Lung (tissue), 17 donors: ENCODE measurements at places on chromosomes 12 and 14. TPM values are rescaled to one million over a fixed set of nuclear protein-coding genes. Genes with fewer than 3 reads are reported as not detected.

The PPFIA2 gene
- 1.5 TPM for total RNA-seq

GRCh38 chr12:68236421-68237059 is 10.9 kb upstream of the IL26 start:
- DNase-seq, result no peak
- H3K27me3 ChIP-seq, result no peaks in the 10 kb centered on the region
- no peaks in the 10 kb centered on the region for H3K4me1 ChIP-seq
- no peak overlapping the region for H3K27ac ChIP-seq
- H3K4me3 ChIP-seq, result no peak overlapping the region

The ZC3H10 gene
- 2.5 TPM for total RNA-seq

The JPH4 gene
- total RNA-seq, result 3.1 TPM

The ACSM4 gene
- not detected for total RNA-seq

DNA sequence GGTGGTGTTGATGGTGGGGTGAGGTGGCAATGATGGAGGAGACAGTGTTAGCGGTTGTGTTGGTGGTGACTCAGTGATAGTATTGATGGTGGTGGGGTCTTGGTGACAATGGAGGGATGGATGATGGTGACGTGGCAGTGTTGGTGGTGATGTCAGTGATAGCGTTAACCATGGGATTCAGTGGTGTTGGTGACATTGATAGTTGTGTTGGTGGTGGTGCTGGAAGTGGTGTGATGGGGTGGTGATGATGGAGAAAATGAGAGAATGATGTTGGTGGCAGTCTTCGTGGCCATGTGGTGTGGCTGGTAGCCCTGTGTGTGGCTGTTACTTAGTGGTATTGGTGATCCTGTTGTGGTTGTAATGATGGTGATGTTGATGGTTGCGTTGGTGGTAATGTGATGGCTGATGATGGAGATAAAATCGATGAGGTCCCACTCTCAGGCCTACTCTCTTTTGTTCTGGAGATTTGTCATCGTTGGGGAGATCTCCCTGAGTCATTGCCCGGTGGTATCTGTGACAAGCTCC is 2.6 kb downstream of the DTX1 start:
- no peaks in the 10 kb centered on the region for H3K36me3 ChIP-seq
- H3K27me3 ChIP-seq, result peaks cover 17% of the 10 kb centered on the region
- H3K27ac ChIP-seq, result no peak overlapping the region

The TRMT61A gene
- 15.2 TPM for total RNA-seq

GRCh38 chr12:109722721-109723094 is 9.1 kb downstream of the FAM222A start:
- H3K36me3 ChIP-seq, result no peaks in the 10 kb centered on the region
- no peak overlapping the region for H3K4me3 ChIP-seq
- no peaks in the 10 kb centered on the region for H3K4me1 ChIP-seq
- H3K27me3 ChIP-seq, result peaks cover under 1% of the 10 kb centered on the region
- DNase-seq, result no peak

The HSPB8 gene
- 34.4 TPM for total RNA-seq

GRCh38 chr12:102417055-102417454 is 63.3 kb downstream of the IGF1 start:
- no peak for DNase-seq
- H3K27ac ChIP-seq, result no peak overlapping the region
- no peaks in the 10 kb centered on the region for H3K36me3 ChIP-seq
- H3K4me3 ChIP-seq, result no peak overlapping the region
- no peaks in the 10 kb centered on the region for H3K4me1 ChIP-seq
- no peaks in the 10 kb centered on the region for H3K27me3 ChIP-seq

The RERG gene
- 10.6 TPM for total RNA-seq

GRCh38 chr12:31203261-31203660 is 122.7 kb downstream of the SINHCAF start:
- no peaks in the 10 kb centered on the region for H3K4me1 ChIP-seq
- H3K36me3 ChIP-seq, result no peaks in the 10 kb centered on the region
- no peaks in the 10 kb centered on the region for H3K27me3 ChIP-seq
- H3K27ac ChIP-seq, result no peak overlapping the region

DNA sequence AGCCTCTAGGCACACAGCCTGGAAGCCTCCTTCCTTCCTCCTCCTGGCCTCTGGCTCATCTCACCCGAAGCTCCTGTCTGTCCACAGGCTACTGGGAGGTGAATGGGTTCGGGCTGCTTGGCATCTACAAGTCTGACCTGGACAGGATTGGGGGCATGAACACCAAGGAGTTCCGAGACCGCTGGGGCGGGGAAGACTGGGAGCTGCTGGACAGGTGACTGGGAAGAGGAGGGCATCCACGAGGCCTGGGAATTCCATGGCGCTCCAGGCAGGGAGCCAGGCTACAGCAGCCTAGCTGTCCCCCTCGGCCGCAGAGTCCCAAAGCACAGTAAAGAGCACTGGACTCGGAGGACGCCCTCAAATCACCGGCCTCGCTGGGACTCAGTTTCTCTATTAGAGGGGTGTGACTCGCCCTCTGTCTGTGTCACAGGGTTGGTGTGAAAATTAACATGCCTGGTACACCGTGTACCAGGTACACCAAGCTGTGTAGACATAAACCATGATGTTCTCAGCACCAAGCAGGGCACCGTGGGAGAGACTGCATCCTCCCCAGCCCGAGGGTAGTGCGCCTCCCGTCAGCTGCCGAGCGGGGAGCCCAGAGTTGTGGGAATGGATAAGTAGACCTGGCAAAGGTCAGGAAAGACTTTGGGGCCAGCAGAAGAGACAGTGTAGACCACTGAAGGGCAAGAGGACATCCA is 99.6 kb downstream of the B4GALNT3 start:
- no peak overlapping the region for H3K27ac ChIP-seq
- DNase-seq, result no peak
- H3K27me3 ChIP-seq, result no peaks in the 10 kb centered on the region
- peaks cover 4% of the 10 kb centered on the region for H3K36me3 ChIP-seq

The OTX2 gene
- total RNA-seq, result not detected

DNA sequence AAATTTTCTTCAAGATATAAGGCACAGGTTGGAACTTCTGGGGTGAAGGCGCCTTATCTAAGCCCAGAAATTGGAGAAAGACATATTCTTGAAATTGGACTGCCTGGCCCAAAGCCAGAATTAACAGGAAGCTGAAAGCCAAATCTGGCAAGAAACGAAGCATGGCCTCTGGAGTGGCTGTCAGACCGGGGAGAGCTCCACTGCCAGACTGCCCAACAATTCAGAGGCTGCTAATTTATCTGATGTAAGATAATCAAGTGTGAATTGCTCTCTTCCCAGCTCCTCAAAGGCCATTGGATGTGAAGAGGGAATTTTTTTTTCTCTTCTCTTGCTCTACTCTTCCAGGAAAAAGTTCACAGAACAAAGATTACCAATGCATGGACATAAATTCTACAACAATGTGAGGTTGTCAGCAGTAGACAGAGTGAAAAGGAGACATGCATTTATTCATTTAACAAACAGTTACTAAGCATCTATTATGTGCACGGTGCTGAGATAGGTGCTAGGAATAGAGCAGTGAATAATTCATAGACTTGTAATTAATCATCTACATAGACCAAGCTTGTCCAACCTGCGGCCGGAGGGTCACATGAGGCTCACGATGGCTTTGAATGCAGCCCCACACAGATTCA is at the start of gene GDF3:
GDF3 (minus strand) TSS at position 210 of the 632 bp plus-strand sequence; CDS start at position 163, 47 bp downstream.
- no peak within 1 kb of the TSS for H3K4me3 ChIP-seq
- peaks cover 3% of the 10 kb centered on the region for H3K4me1 ChIP-seq
- H3K36me3 ChIP-seq, result no peaks in the 10 kb centered on the region
